ENCODE measurements at places on chromosomes 3 and 15.

GRCh38 chr15:62578546-62578945 lies 413.5 kb upstream of the C2CD4B start:
- DNase-seq, result no peak

DNA sequence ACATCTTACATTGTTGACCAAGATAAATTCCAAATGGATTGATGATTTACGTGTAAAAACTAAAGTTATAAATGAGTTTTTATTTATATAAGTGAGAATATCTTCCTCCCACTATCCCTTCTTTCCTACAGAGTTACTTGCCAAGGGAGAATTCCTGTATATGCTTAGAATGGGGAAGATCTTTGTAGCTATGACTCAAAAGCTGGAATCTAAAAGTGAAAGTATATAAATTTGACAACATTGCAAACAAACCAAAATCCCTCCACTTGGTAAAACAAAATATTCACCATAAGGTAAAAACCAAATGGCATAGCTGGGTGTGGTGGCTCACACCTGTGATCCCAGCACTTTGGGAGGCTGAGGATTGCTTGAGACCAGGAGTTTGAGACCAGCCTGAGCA lies 52.7 kb upstream of the GCNT3 start:
- DNase-seq, result no peak

DNA sequence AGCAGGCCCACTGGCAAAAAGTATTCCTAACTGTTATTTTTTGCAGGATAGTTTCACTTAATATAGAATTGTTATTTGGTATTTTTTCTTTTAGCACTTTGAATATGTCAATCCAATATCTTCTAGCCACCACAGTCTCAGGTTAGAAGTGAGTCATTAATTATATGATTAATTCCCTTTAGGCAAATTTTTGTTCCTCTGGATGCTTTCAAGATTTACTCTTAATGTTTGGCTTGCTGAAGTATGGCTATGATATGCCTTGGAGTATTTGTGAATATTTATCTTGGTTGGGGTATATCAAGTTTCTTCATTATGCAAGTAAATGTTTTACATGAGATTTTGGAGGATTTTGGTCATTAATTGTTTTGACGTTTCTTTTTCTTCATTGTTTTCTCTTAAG lies 152.1 kb upstream of the ALCAM start:
- DNase-seq, result no peak

GRCh38 chr15:86316726-86317383 lies 237.2 kb downstream of the AGBL1 start:
- no peak for DNase-seq

GRCh38 chr15:86002444-86002843 lies 77.2 kb upstream of the AGBL1 start:
- no peak for DNase-seq

- no peak for DNase-seq
These were observed 133.0 kb upstream of the UMPS start for GRCh38 chr3:124597273-124597672.

- no peak for DNase-seq
These were observed 2.8 kb downstream of the TMEM115 start for GRCh38 chr3:50356553-50356952.

DNA sequence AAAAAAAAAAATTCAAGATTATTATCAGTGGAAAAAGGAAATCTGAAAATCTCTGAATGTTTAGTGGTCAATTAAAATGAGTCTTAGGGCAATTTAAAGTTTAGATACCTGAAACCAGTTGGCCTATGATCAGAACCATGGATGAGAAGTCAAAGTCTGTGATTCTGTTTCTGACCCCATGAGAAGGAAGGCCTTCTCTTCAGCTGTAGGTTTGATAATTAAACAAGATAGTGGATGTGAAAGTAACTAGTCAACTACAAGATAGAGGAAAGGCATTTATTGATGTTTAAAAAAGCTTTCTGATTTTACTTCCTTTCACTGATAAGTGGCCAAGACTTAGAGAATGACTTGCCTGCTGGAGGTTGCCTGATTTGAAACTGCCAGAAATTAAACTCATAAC lies 8.7 kb downstream of the PLS1 start:
- no peak for DNase-seq

DNA sequence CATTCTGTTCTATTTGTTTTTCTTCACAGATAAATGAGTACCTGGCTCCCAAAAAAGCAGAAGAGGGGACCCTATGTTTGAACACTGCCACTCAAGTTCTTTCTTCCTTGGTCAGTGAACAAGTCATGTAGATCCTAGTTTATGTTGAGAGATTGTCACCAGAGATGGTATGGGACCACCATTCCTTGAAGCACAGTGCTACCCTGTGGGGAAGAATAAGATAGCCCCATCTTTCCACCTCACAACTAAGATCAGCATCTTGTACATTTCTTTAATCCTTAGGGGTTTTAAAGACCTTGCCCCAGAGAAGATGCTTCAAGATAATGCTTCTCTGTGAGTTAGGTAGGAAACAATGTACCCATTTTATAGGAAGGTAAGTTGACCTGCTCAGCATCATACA lies 233.5 kb upstream of the WNT5A start:
- no peak for DNase-seq

GRCh38 chr3:190863119-190863465 lies 598 bp upstream of the GMNC start:
- DNase-seq, result no peak

- no peak for DNase-seq
These were observed 465.1 kb upstream of the PDZRN3 start for GRCh38 chr3:74089814-74090213.

- DNase-seq, result no peak
These were observed at the start of gene WDR49 for GRCh38 chr3:167653760-167654159. TSS of gene WDR49 (minus strand) at chr3:167653942. CDS start at chr3:167653425, 517 bp downstream.

GRCh38 chr3:159821736-159822135 lies 166.9 kb upstream of the IL12A start:
- no peak for DNase-seq

- no peak for DNase-seq
These were observed 121.4 kb downstream of the KLHL25 start for GRCh38 chr15:85673326-85673725.

- DNase-seq, result no peak
These were observed 53.0 kb upstream of the SEC22A start for GRCh38 chr3:123148772-123149171.

DNA sequence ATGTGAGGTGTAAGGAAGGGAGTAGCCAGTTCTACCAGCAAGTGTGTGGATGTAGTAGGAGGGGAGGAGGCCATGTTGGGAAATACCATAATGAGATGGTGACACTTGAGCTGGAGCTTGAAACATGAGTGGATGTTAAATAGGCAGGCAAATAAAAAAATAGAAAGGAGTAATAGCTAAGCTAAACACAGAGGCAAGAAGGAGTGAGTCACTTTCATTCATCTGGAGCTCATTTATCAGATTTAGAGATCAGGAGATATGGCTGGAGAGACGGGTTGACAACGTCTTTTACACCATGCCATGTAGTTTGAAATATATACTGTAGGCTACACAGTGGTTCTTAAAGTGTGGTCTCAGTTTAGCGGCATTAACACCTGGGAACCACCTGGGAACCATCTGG lies 390.5 kb downstream of the DIPK2A start:
- no peak for DNase-seq

- no peak for DNase-seq
These were observed 78.7 kb downstream of the TMEM266 start for GRCh38 chr15:76138436-76138835.

DNA sequence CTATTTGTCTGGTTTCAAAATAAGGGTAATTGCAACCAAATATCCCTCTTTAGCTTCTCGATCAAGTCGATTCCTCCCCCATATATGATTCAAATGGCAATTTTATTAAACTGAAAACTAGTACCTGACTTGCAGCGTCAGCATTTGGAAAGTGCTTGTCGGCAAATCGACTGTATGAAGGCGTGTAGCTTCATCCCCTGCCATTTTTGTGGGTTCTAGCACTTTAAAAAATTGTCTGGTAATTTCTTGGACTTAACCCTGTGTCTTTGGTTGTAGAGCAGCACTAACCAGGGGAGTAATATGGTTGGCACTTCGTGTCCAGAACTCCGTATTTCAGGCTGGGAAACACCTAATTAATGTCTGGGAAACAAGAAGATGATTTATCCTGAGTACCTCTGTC lies 573 bp downstream of the MME start:
- DNase-seq, result no peak

DNA sequence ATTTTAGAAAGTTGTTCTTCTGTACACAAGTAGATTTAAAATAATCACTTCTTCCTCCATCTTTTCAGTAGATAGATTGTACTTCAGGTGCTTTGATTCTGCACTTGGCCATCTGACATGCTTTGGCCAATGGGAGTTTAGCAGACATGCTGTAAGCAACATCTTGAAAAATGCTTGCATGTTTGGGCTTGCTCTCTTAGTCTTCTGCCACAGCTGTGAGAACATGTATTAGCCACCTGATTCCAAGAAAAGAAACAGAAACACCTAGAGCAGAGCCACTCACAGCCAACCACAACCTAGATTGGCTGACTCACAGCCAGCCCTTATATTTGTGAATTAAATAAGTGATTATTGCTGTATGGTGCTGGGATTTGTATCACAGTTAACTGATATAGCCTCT lies 70.2 kb upstream of the GADL1 start:
- no peak for DNase-seq

- DNase-seq, result no peak
These were observed 94.3 kb upstream of the C3orf80 start for GRCh38 chr3:160130950-160131349.

- no peak for DNase-seq
These were observed 10.0 kb downstream of the GATA2 start for GRCh38 chr3:128482666-128483656.

DNA sequence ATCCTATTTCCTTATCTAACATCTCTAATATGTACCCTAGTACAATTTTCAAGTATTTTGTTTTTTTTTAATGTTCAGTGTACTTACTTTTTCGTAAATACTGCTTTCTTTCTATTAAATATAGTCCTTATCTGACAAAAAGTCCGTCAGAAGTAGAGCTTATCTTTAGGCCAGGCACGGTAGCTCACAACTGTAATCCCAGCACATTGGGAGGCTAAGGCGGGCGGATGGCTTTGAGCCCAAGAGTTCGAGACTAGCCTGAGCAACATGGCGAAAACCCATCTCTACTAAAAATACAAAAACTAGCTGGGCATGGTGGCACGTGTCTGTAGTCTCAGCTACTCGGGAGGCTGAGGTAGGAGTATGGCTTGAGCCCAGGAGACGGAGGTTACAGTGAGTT lies 41.1 kb downstream of the USP3 start:
- no peak for DNase-seq

DNA sequence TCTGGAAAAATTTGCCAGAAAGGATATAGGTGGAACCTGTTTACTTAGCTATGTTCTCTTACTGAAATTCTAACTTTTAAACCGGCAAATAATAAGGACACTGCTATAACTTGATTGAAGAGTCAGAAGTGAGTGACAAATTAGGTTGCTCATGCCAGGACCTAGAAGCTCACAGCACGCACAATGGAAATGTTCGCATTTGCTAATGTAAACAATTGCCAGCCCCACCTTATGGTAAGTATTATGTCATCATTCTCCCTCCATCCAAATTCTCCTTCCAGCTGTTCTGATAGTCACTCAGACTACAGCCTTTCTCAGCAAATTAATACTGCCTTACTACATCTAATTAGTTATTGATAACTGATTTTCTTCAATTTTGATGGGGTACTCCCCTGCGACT lies 4.8 kb upstream of the STXBP5L start:
- DNase-seq, result no peak

DNA sequence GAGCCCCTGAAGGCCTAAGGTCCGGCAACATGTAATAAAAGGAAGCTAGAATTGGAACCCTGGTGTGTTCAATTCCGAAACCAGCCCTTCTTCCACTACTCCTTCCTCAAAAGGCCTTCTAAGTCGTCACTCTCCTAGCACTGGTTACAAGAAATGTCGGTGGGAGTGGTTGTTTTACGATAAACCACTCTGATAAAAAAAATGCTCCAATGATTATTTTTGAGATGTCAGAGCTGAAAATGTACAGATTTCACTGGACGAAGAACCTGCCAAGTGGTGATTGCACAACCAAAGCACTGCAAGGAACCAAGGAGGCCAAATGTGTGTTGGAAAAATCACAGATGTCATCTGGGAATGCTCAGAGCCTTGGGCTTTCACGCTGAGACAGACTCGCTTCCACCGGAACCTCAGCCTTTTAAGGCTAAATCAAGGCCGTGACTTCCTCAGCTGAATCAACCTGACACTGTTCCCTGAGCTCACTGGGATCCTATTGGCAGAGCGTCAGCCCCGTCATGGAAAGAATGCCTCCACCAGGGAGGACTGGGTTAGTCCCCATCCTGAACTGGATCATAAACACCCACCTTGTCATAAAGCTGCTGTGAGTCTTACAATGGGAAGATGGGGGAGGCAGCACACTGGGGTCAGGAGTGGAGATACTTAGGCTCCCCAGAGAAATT lies 108.1 kb upstream of the THBS1 start:
- DNase-seq, result no peak

GRCh38 chr15:29636140-29636539 lies 186.1 kb downstream of the TJP1 start:
- DNase-seq, result no peak

GRCh38 chr15:81809543-81809942 lies 236.3 kb downstream of the MEX3B start:
- DNase-seq, result no peak

- DNase-seq, result no peak
These were observed 120.6 kb downstream of the CD47 start for GRCh38 chr3:107969994-107970819.

DNA sequence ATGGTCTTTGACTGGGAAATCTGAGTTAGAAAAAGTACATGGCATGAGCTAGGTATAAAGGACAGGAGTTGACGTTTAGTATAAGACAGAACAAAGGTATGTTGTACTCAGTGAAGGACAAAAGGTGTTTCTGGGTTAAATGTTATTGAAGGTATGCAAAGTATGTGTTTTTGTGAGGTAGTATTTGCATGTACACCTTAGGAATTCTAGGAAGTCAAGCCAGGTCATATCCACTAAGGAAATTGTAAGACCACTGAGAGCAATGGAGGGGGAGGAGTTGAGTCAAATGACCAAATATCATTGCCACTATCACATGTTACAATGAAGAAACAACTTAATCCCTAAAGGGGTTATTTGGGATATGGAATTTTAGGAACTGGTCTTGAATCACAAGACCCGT lies 24.4 kb upstream of the TGFBR2 start:
- DNase-seq, result no peak

DNA sequence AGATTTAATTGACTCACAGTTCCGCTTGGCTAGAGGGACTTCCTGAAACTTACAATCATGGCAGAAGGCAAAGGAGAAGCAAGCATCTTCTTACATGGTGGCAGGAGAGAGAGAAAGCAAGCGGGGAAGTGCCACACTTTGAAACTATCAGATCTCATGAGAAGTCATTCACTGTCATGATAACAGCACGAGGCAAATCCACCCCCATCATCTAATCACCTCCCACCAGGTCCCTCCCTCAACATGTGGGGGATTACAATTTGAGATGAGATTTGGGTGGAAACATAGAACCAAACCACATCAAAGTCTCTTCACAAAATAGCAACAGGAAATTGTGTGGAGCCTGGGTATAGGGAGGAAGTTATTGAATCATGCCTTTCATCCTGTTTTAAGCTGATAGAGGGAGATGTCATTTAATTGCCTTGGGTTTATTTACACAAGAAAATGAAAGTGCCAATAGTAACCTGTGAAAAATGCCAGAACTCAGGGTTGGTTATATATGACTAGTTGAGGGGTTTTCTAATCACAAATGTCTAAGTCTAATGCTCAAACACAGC lies 624.8 kb upstream of the LMCD1 start:
- DNase-seq, result peak; percentile 3

GRCh38 chr3:94272016-94272415 lies 209.2 kb downstream of the NSUN3 start:
- DNase-seq, result no peak
